ENCODE measurements at places on chromosomes 12 and 14. TPM values are rescaled to one million over a fixed set of nuclear protein-coding genes. Genes with fewer than 3 reads are reported as not detected.

Gene RERG
- 1.6 TPM for total RNA-seq

Gene NTF3
- not detected for total RNA-seq

Gene HCAR1
- 0.16 TPM for total RNA-seq

Gene TUBA1A
- 443 TPM for total RNA-seq

Gene ASIC1
- total RNA-seq: 8.8 TPM

Gene FZD10
- total RNA-seq: not detected

Gene FLVCR2
- 3.8 TPM for total RNA-seq

Gene GPN3
- 23.1 TPM for total RNA-seq

Gene DTX1
- not detected for total RNA-seq

Gene PCED1B
- total RNA-seq: 1.8 TPM

Gene B4GALNT1
- 0.18 TPM for total RNA-seq

Gene PLA2G1B
- total RNA-seq: not detected

Gene LHX5
- total RNA-seq: not detected

Gene RNASE3
- not detected for total RNA-seq

Gene CBLN3
- total RNA-seq: 3.4 TPM

Gene TMEM52B
- total RNA-seq: not detected

Gene GYS2
- total RNA-seq: not detected

Gene MCRS1
- total RNA-seq: 59.5 TPM

Gene KCNJ8
- total RNA-seq: 0.16 TPM

Gene CLEC9A
- not detected for total RNA-seq

Gene DIP2B
- total RNA-seq: 15.0 TPM

Gene TUNAR
- not detected for total RNA-seq

Gene EGLN3
- 17.7 TPM for total RNA-seq

Gene NPFF
- not detected for total RNA-seq

Gene C12orf50
- not detected for total RNA-seq

Gene RPGRIP1
- total RNA-seq: not detected

Gene TAPBPL
- 12.6 TPM for total RNA-seq

Gene FOXM1
- total RNA-seq: 18.8 TPM

Gene FAM181A
- not detected for total RNA-seq

Gene COX8C
- total RNA-seq: not detected

Gene TSHR
- total RNA-seq: not detected

Gene MDGA2
- total RNA-seq: not detected

Gene PELI2
- 23.8 TPM for total RNA-seq

Gene PLEKHG7
- total RNA-seq: not detected

Gene JDP2
- 122 TPM for total RNA-seq

Gene SCN8A
- 0.16 TPM for total RNA-seq

Gene GPR132
- not detected for total RNA-seq

Gene RAD9B
- not detected for total RNA-seq

Gene TPH2
- total RNA-seq: not detected

Gene APOLD1
- 3.2 TPM for total RNA-seq

Gene CMKLR1
- total RNA-seq: 0.32 TPM
